ENCODE measurements at places on chromosomes 2 and 18.

- DNase-seq = no peak
These were observed 58.0 kb downstream of the RND3 start for GRCh38 chr2:150429384-150429961.

DNA sequence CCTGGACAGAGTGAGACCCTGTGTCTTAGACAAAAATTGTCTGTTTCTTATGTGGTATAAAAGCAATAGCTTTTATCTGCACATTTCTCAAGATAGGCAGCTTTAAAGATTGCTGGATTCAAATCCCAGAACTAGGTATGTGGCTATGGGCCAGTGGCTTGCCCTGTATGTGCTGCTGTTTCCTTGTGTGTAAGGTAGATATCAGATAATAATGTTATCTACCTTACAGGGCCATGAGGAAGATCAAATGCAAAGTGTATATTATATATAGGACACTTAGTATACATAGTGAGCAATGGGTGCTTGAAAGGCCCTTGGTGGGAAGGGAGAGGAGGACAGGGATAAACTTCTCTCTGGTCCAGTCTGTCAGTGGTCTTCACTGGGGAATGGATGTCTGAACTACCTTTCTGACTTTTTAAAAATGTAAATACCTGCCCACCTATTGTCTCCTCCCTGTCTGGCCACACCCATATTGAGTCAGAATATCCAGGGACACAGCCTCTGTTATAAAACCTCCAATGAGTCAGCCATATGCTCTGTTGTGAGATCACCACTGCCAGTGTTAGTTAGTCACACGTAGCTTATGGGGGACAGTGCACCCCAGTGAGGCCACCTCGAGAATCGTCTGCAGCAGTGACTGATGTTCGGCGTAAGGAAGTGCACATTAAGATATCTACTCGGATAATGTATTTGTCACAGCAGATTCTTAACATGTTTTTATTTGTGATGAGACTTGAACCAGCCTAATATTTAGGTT is 383.4 kb downstream of the PTPRM start:
- DNase-seq = no peak

- DNase-seq = no peak
These were observed 46.2 kb downstream of the ARMC9 start for GRCh38 chr2:231244382-231245248.

DNA sequence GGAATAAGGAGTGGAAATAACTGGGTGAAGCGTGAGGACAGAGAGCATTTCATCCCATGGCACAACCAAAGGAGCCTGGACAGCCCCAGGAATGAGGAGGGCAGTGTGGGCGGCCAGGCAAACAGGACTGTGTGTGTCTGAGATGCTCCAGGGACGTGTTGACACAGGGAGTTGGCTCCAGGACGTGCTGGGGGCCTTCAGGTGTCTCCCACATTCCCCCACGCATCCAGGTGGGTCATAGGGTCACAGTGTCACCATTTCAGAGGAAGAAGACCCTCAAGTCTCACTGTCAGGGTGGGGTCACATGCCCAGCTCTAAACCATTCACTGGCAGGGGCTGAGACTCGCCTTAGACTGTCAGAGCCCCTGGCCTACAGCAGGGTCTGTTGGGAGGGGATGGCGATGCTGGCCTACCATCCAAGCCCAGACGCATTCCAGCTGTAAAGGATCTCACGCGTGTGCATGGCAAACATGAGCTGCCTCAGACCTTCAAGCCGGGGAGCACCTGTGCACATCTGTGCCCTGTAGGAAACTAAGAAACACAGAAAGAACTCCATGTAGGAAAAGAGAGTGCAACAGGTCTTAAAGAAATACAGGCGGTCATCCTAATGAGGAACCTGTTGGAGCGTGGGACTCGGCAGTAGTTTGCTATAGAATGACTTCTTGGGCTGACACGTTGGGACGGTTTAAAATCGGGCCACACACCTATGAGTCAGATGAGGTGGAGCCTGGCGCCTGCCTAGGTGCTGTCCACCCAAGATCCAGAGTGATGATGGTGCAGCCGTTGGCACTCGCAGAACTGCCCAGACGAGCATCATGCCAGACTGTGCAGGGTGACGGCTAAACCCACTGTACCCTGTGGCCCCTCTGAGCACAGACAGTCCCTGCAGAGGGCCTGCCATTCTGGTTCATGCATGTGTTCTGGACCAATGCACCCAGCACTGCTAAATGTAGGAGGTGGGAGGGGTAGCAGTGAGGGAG is 17.3 kb downstream of the PARD6G start:
- DNase-seq = no peak

GRCh38 chr2:41873102-41874031 is 174.5 kb upstream of the PKDCC start:
- DNase-seq = no peak
